Skin of body (tissue), 3 donors: ENCODE measurements at places on chromosomes 3 and 15. TPM values are rescaled to one million over a fixed set of nuclear protein-coding genes. Genes with fewer than 3 reads are reported as not detected.
A peak's percentile ranks its signal among the peaks of the same experiment; 100 is the strongest.

DNA sequence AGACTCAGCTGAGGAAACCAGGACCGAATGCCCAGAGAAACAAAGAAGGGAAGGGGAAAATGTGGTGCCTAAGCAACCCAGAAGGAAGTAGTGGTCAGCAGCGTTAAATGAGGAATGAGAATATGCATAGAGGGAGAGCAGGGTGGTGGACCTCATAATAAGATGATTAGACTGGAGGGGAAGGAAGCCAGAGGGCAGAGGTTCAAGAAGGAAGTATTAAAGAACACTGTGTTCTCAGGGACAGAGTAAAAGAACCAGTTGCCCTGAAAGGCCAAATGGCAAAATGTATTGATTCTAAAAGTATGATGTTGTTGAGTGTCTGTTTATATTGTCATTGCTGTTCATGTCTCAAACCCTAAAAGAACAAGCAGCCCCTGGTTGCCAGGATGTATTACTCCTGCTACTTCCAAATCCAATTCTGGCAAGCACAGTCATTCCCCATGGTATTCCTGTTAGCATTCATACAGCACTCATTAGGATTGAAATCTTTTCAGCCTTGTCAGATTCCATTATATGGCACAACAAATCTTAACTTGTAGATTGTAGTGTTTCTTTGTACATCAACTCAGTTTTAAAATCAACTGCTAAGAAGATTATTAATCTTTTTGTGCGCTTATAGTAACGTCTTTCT, 23.4 kb downstream of the P2RY1 start:
- DNase-seq = no peak

DNA sequence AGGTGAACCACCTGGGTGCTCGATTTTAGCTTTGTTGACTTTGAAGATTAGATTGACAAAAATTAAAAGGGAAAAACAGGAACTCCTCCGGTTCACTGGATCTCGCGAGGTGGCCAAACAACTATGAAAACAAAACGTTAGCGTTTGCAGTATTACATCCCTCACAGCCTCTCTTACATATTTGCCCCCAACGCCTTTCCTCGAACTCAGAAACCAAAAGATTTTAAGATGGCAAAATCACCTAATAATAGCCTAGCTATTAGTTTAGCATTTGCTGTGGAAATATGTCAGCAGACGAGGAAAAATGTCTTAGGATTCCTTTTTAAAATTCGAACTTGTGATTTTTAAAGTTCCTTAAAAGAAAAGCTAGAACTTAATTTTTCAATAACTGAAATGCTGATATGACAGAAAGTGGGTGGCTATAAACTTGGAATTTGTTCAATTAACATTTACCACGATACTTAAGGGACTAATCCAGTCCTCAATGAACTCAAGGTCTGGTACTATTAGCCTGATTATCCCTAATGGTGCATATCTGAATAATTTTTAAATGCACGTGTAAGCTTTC, 491 bp upstream of the SENP7 start:
- peak; percentile 56 for DNase-seq

DNA sequence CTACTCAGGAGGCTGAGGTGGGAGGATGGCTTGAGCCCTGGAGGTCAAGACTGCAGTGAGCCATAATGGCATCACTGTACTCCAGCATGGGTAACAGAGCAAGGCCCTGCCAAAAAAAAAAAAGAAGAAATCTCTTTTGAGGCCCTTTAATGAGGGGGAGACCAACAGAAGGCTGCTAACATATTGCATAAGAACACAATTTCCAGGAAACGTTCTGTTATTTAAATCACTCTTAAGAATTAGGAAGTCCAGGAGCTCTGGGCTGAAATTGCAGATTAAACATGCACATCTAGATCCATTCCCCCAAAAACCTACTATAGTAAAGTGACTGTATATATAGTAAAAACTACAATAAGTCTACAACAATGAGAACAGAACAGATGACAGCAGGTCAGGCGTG, 16.1 kb upstream of the BLM start:
- no peak for DNase-seq

GRCh38 chr3:24377218-24377993, 117.2 kb downstream of the THRB start:
- no peak for DNase-seq

DNA sequence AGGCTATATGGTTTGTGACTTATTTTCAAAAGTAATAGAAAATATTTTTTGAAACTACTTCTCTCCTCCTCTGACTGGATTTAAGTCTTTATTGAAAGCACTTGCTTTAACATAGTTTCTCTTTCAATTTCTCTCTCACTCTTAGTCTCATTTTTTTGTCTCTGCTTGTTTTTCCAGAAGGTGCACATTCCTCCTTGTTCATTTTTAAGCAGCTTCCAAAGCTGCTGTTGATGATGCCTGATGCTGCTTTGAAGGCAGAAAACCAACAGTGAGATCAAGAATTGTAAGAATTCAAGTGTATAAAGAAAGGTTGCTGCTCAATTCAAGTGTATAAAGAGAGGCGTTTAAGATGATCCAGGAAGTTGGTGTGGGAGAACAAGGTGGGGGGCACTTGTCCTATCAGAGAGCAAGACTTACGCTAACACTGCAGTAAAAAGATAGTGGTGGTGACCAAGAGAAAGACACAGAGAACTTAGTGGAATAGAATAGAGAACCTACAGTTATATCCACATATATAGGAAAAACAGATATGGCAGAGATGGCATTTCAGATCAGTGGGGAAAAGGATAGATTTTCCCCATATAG, 12.1 kb downstream of the NR2C2 start:
- DNase-seq = no peak

DNA sequence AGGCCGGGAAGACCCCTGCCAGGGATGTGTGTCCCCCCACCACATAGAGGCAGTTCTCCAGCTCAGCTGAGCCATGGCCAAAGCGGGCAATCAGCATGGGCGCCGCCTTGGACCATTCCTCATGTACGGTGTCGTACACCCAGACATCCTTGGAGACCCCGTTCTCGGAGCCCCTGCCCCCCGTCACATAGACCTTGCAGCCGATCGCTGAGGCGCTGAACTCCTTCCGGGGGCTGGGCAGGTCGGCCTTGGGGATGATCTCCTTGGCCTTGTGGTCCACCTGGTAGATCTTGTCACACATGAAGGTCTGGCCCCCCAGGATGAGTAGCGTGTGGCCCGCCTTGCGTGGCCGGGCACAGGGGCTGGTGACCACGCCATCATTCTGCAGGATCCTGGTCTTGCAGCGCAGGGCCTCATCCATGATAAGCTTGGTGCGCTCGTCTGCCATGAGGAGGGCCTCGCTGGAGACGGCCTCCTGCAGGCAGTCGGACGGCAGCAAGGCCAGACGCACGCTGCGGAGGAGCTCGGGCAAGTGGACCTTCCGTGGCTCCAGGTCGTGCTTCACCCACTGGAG, 26.0 kb downstream of the KLHL25 start:
- DNase-seq = no peak

- DNase-seq = no peak
These were observed 60.5 kb upstream of the DPH6 start for GRCh38 chr15:35606450-35606779.

DNA sequence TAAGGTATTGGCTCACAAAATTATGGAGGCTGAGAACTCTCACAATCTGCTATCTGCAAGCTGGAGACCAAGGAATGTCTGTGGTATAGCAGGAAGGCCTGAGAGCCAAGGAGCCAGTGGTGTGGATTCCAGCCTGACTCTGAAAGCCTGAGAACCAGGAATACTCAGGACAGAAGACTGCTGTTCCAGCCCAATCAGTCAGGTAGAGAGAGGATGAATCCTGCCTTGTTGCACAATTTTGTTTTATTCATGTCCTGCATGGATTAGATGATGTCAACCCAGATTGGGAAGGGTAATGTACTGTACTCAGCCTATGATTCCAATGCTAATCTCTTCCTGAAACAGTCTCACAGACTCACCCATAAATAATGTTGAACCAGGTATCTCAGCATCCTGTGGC, 312.4 kb upstream of the KCNMB2 start:
- no peak for DNase-seq

- no peak for DNase-seq
These were observed 288.1 kb upstream of the NECTIN3 start for GRCh38 chr3:110783541-110783940.

GRCh38 chr3:56282341-56282740, 185.9 kb downstream of the ERC2 start:
- DNase-seq = peak; percentile 30

DNA sequence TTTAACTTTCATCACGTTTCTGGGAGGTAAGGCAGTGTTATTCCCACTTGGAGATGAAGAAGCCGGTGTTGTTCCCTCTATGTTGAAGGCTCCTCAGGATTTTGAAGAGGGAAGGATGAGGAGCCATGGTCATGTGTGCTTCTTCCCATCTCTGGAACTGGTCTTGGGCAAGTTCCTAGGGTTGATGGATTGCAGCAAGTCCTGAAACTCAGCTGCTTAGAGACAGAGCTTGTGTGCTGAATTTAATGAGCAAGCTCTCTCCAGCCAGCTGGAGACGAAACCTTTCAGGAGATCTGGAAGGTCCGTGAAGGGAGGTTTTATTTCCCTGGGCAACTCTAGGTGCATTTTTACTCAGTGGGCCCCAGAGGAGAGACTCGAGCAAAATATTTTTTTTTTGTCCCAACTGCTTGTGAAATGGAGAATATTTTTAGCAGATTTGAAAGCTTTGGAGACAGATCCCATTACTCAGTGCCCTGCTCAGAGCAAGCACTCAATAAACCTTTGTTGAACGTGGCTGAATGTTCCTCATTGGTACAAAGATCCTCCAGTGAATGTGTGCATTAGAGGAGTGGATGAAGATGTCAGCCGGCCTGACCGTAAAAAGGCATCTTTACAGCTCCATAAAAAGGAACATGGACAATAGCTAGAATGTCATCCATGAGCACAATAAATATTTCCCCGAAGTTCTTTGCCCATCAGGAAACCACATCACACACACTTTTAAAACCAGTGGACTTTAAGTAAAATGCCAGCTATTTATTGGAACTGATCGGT, 55.6 kb upstream of the RGMA start:
- DNase-seq = no peak

DNA sequence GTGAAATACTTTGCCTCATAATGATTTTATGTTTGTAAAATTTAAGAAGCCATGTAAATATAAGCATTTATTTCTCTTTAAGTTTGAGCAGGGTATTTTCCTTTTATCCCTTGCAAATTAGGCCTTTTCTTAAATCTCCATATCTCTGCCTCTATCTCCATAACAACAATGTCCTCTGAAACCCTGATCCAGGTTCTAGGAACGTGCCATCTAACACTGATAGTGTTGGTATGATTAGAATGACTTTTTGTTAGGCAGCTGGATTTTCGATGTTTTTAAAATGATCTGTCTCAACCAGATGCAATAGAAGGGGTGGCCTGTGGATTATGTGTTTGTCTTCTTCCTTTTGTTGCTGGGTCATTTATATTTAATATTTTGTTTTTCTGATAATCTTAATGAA, 77.9 kb downstream of the TRPC1 start:
- no peak for DNase-seq

DNA sequence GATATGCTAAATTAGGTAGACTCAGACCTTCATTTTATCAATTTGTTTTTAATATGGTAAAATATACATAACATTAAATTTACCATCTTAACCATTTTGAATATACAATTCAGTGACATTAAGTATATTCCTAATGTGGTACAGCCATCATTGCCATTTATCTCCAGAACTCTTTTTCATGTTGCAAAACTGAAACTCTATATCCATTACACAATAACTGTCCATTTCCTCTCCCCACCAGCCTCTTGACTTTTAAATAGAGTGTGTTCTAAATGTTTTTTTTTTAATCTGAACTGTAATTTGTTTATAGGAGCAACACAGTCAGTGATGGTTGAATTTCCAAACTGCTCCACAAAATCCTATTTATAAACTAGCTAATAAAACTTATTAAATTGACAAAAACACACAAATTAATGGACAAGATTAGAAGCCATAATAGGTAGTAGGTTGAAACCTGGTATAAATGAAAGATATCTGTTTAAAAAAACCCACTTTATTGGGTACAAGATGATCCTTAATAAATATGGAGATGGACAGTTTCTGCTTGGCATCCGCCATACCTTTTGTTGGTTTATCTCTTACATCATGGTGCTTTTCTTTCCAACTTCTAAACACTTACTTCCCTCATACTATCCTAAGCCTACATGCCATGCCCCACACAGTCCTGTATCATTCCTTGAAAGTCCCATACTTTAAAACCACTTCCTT, 142.4 kb downstream of the ZPLD1 start:
- no peak for DNase-seq

DNA sequence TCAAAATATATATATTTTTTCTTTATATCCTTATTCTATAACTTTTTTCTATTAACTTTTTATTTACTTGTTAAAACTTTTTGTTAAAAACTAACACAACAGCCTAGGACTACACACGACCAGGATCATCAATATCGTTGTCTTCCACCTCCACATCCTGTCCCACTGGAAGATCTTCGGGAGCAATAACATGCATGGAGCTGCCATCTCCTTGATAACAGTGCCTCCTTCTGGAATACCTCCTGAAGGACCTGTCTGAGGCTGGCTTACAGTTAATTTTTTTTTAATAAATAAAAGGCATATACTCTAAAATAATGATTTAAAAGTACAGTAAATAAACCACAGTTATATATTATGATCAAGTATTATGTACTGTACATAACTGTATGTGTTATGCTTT, 58.9 kb downstream of the SFMBT1 start:
- DNase-seq = no peak

- DNase-seq = no peak
These were observed 165.6 kb downstream of the ATP8B4 start for GRCh38 chr15:49953421-49953820.

DNA sequence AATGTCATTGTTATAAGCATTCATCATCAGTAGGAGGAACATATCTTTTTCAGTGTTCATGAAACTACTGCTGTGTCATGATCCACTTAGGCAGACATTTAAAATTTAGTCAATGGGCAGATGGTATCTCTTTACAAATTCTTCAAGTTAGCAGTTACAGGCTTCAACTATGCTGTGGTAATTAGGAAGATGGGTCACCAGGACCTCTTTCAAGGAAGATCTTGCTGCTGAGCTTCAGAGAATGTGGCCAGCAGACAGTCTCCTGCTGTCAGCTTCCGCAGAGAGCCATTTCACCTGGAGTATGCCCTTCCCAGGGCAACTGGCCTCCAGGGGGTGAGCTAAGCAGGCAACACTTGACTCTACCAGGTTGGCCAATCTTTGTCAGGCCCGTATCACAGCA, 19.4 kb downstream of the IFT57 start:
- DNase-seq = no peak

DNA sequence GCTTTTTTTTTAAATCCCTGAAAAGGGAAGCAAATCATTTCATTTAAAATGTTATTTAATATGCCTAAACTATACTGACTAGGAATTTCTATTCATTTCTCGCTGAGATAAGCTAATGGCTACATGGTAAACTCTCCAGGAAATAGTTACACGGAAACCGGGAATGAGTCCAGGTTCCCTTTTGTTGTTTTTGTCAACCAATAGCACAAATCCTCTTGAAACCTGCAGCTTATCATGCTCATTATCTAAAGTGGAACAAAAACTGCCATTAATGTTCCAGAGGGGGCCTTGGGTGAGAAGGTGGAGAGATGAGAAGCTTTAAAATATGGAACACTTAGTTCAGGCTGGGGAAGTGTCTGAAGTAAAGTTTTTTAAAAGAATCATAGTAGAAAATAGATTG, 113.5 kb upstream of the ALCAM start:
- DNase-seq = no peak

Gene NEDD4
- total RNA-seq = 23.2 TPM

Gene ANKUB1
- not detected for total RNA-seq

Gene GABRA5
- 0.39 TPM for total RNA-seq

Gene IL17RD
- total RNA-seq = 18.3 TPM

Gene TP63
- total RNA-seq = 86.9 TPM
